CD8-positive, alpha-beta T cell (primary cell): ENCODE measurements at places on chromosomes 3 and 15. TPM values are rescaled to one million over a fixed set of nuclear protein-coding genes. Genes with fewer than 3 reads are reported as not detected.

Gene SLCO3A1
- 16.7 TPM for total RNA-seq

Gene C3orf49
- total RNA-seq = not detected

Gene SPTSSB
- total RNA-seq = not detected

Gene OR5K4
- not detected for total RNA-seq

DNA sequence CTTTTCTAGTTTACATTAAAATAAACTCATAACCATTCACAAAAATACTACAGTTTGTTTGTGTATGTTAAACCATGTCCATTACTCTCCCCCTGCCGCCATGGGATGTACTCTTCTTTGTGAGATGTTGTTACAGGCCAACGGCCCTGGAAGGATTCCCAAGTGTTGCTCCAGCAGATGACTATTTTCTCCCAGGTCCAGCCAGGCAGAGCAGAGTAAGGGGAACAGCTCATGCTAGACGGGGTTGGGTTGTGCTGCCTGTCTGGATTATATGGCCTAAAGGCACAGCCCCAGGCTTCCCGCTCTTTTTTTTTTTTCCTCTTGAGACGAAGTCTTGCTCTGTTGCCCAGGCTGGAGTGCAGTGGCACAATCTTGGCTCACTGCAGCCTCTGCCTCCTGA is 24.5 kb upstream of the SLCO2A1 start:
- no peaks in the 10 kb centered on the region for H3K27me3 ChIP-seq
- H3K27ac ChIP-seq = no peak overlapping the region
- no peak for DNase-seq
- no peaks in the 10 kb centered on the region for H3K36me3 ChIP-seq
- H3K4me1 ChIP-seq = no peaks in the 10 kb centered on the region
